ENCODE measurements at places on chromosomes 5 and 9.
A peak's percentile ranks its signal among the peaks of the same experiment; 100 is the strongest.

- peak; percentile 17 for DNase-seq
Measured at GRCh38 chr9:131799177-131799823, 59.4 kb upstream of the RAPGEF1 start.

GRCh38 chr9:92378865-92379560, 25.4 kb downstream of the OGN start:
- DNase-seq: no peak

DNA sequence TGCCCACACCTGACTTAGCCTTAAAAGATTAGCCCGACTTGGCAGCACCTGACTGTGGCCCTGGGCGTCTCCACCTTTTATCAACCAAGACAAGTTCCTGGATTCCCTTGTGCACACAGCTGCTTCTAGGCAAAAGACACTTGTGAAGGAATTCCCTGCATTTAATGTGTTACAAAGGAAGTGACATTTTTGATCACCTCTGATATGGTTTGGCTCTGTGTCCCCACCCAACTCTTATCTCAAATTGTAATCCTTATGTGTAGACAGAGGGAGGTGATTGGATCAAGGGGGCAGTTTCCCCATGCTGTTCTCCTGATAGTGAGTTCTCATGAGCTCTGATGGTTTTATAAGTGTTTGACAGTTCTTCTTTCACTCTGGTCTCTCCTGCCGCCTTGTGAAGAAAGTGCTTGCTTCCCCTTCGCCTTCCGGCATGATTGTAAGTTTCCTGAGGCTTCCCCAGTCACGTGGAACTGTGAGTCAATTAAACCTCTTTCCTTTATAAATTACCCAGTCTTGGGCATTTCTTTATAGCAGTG, 2.6 kb upstream of the CPEB4 start:
- DNase-seq: no peak

GRCh38 chr9:6575324-6576034, 70.0 kb downstream of the GLDC start:
- no peak for DNase-seq

- DNase-seq: no peak
Measured at GRCh38 chr9:70390933-70391341, 23.5 kb downstream of the KLF9 start.

GRCh38 chr5:165620394-165620793, 2115.0 kb downstream of the MAT2B start:
- DNase-seq: no peak

DNA sequence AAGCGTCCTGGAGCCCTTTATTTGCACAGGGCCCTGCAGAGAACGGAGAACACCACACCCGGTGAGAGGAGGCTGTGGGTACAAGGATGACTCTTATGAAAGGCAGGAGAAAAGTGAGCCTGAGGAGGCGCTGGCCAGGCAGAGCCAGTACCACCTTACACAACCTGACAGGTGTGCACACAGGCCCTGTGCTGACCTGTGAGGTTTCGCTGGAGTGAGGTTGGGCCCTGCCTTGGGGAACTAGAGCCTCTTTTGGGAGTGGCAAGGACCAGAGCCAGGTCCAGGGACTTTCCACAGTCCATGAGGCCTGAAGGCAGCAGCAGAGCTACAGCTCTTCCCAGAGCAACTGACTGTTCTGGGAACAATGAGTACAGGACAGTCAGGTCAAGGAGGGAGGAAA, 3.1 kb downstream of the SRD5A1 start:
- no peak for DNase-seq

DNA sequence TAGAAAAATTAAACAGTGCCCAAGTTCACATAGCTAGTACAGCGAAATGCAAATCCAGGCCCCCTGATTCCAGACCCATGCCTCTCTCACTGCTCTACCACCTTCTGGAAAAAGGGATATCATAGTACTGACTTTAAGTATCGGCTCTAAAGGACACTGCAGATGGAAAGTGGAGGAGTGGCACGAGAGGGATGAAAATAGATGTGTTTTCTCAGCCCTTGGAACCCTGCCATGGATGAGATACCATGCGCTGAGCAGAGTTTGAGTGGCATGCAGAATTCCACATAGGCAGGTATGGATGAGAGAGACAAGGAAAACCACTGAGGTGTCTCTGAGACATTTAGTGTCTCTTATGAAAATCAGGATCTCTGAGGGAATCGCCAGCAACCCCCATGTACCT, 18.8 kb downstream of the CKMT2 start:
- no peak for DNase-seq

GRCh38 chr9:8374471-8374870, 574.9 kb upstream of the DMAC1 start:
- DNase-seq: no peak

DNA sequence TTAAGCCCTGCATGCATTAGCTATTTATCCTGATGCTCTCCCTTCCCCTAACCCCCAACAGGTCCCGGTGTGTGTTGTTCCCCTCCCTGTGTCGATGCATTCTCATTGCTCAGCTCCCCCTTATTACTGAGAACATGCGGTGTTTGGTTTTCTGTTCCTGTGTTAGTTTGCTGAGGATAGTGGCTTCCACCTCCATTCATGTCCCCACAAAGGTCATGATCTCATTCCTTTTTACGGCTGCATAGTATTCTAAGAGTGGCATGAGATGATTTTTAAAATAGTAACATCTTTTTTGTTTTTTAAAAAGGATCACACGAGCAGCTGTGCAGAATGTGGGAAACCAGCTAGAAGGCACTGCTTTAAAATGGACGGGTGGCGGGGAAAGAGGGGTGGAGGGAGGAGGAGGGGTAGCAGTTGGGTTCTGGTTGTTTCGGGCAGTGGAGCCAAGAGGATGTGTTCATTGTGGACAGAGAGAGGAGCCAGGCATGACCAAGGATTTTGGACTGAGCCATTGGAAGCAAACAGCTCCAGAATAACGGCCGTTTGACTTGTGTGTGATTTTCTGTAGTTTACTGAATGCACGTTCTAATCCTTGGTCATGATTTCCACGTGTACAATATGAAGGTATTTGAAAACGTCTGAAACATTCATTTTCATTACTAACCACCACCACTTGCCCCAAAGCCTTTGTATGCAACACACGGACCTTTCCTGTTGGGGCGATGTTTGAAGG, 1.7 kb upstream of the TENT4A start:
- DNase-seq: no peak

GRCh38 chr5:171714261-171714660, 71.4 kb upstream of the SMIM23 start:
- DNase-seq: no peak

- DNase-seq: no peak
Measured at GRCh38 chr5:102375272-102375671, 79.2 kb upstream of the SLCO4C1 start.

DNA sequence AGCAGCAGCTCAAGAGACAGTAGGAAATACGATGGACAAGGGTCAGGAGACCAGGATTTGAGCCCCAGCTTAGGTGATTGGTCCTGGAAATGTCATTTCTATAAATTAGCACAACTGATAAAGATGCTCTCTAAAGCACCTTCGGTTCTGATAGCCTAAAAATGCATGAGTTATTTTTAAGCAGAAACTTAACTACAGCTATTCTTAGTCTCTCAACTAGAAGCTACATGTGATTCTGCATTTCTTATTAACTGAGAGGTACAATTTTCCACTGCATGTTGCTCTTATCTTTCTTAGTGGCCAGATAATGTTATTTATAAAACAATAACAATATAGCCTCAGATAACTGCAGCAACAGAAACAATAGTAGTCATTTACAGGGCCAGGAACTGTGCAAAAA, 136.4 kb downstream of the GRIA1 start:
- DNase-seq: no peak

- no peak for DNase-seq
Measured at GRCh38 chr5:143506836-143507552, 103.5 kb upstream of the NR3C1 start.

GRCh38 chr5:67983251-67984110, 232.1 kb upstream of the PIK3R1 start:
- DNase-seq: no peak

GRCh38 chr9:15231788-15232635, 75.0 kb downstream of the TTC39B start:
- DNase-seq: no peak

DNA sequence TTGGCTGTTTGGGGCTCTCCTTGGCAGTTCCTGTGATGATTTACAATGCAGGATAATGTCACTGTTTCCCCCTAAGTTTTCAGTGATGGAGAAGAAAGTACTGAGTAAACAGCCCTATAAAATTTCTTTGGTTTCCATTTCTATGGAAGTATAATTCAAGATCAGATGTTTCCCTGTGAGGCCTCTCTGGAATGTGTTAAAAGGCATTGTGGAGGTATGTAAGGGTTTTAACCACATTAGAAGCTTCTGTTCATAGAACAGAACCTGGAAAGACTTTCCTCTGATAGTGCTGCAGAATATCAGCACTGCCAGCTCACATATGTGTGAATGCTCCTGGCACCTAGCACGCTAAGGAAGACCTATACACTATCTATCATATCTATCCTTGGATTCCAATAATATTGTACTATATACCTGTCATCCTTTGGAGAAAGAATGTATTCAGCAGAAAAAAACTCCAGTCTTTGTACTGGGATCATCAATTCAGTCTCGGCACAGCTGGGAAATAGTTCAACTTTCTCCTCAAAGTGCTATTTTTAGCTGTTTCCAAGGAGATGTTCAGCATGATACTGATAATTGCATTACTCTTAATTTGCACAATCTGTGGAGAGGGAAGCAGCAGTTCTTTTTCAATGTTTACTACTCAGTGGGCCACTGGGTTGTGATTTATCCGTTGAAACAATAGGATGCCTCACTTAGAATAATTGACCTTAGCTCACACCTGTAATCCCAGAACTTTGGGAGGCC, 21.9 kb downstream of the TTC1 start:
- DNase-seq: no peak

GRCh38 chr5:42715785-42716184, 40.8 kb upstream of the CCDC152 start:
- no peak for DNase-seq

DNA sequence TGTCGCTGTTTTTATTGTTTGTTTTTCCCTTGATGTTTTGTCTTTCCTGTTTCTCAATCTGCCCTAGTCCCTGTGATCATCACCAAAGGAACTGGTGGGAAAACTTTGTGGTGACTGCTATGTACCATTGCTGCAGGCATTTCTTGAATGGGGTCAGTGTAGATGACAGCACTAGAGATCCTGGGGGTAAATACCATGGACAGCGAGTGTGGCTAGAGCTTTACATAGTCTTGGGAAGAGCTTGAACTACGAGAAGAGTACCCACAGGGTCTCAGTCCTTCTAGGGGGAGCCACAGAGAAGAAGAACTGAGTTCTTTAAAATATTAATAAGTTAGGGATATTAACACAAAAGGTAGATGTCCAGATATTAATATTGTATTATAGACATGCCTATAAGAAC, 138.8 kb downstream of the PAM start:
- DNase-seq: no peak

GRCh38 chr5:168328814-168329213, 37.4 kb downstream of the WWC1 start:
- no peak for DNase-seq

DNA sequence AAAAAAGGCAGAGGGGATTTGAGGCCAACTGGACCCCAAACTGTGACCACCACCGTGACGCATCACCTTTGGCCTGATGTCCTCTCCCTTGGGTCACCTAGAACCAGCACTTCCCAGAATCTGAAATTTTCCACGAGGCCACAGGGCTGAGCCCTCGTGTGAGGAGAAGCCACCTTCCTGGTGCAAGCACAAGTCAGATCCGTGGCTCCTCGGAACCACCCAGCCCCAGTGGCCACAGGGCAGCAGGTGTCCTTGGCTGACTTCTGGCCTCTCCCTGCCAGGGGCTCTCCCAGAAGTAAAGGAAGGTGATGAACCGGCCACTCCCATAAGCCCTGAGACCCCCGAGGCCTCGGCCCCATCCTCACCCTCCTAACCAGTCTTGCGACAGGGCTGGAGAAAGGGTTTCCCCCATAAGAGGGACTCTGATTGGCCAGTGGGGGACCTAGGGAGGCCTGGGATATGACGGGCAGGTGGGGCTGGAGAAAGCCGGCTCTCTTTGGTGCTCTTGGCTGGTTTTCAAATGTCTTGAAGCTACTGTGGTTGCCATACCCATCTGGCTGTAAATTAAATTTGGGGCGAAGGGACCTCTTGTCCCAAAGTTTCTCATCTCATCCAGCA, 20.9 kb upstream of the HMCN2 start:
- DNase-seq: no peak

DNA sequence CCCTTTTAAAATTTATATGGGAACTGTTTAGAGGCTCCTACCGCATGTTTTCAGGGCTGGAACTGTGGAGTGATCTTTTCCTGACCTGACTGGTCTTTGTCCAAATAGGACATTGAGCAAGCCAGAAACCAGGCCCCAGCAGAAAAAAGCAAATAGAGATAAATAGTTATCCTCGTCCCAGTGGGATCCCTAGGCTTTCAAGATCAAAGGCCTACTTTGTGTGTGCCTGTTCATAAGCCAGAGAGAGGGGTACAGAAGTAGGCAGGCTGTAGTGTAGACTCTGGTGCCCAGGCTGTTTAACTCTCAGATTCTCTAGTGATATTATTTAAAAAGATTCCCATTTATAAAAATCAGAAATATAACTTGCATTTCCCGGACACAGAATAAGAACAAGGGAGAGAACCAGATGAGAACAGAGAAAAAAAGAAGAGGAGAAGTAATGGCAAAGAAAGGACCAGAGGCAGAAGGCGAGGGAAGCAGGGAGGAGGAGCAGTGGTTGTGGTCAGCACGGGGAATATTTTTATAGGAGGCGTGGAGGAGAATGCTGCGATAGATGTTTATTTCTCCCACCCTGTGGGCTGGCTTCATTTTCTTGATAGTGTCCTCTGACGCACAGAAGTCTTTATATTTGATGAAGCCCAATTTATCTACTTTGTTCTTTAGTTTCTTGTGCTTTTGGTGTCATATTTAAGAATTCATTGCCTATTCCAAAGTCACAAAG, 101.2 kb downstream of the AOPEP start:
- no peak for DNase-seq

DNA sequence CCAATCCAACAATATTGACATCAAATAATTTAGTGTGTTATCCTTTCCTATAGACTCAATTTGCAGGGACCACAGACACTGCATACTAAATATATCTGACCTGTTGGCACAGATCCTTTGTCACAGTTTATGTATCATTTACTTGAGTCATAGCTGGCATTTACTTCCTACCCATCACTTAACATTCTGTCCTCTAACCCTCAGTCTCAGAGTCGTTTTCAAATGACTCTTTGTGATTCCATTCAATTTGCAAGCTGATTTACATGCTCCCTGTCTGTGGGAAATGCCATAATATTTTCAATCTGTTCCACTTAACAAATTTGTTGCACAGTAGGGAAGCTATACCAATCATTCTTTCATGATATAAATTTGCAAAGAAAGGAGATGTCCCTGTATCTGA, 265.7 kb upstream of the EDIL3 start:
- DNase-seq: no peak

- DNase-seq: no peak
Measured at GRCh38 chr9:108766626-108767161, 89.1 kb downstream of the ACTL7B start.

- DNase-seq: no peak
Measured at GRCh38 chr9:121284733-121285451, 16.9 kb downstream of the GSN start.
